Hematopoietic multipotent progenitor cell treated with erythropoietin and hydrocortisone succinate and interleukin-3 and kit ligand, for 6 days (in vitro differentiated cells): ENCODE measurements at places on chromosomes 5 and 9.

DNA sequence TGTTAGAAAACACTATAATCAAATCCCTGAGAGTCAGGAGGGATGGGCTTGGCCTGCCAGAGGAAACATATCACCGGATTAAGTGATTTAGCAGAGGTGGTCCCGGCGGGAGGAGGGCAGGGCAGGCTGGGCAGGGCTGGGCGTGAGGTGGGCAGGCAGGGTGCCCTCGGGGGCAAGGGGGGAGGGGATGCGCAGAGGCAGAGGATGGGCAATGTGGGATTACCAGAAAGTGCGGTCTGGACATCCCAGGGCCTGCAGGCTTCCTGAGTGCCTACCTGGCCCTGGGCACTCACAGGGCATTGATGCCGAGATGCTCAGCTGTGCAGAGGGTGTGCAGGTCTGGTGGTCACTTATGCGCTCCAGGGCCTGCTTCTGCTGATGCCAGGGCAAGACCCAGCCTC is 115.2 kb downstream of the ADAMTS2 start:
- DNase-seq: no peak

GRCh38 chr5:173229382-173229959 is 5.5 kb downstream of the NKX2-5 start:
- DNase-seq: no peak

DNA sequence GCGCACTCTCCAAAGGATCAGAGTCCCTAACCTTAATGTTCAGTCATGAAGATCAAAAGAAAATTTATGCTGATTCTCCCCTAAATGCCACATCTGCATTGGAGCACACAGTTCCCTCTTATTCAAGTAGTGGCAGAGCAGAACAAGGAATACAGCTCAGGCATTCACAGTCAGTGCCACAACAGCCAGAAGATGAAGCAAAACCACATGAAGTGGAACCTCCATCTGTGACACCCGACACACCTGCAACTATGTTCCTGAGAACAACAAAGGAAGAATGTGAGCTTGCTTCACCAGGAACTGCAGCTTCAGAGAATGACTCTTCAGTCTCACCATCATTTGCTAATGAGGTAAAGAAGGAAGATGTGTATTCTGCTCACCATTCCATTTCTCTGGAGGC is 40.0 kb downstream of the CMYA5 start:
- DNase-seq: no peak

DNA sequence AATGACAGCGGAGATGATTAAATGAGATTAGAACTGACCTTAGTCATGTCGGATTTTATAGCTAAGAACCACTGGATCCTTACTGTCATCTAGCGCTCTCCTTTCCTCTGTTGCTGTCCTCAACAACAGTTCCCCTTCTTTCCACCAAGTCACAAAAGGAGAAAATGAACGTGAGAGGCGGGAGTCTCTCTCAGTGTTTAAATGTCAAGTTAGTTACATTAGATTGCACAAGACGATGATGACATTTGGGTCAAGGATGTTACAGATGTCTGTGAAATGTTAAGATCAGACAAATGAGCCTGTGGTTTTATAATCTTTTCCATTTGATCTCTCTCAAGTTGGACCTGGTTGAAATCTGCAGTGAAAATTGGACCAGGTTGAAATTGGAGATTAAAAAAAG is 53.5 kb downstream of the FBXO38 start:
- peak; percentile 63 for DNase-seq

- peak; percentile 15 for DNase-seq
Observed at GRCh38 chr5:134784241-134784920, 25.8 kb downstream of the DDX46 start.

DNA sequence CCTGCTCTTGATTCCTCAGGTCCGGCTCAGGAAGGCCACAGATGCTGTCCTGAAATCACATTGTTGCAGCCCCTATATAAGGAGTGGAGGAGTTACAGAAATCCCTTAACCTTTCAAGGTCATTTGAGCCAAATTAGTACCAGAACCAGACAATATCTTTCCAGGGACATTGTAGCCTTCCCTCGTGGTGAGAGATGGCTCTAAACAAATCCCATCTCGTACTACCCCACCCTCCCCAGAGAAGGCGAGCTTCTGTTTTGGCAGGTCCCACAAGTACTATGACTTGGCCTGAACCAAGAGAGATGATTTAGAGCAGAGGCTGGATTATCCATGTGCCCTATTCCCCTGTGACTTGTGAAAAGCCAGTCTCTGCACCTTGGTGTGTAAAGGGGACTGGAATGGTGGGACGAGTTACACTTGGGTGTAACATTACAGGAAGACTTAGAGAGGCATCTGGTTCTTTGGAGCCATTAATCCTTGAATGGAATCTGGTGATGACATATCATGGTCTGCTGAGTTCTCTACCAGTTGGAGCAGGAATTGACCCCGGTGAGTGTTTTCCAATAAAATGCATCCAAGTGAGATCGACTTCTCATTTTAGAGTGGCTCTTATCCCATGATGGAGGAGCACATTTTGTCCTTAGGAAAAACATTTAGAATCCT is at the start of gene FAM240B:
Gene FAM240B (minus strand): TSS at position 51 of the 663 bp plus-strand sequence. CDS start 16,134 bp downstream, outside the sequence.
- no peak for DNase-seq

- no peak for DNase-seq
Observed at GRCh38 chr5:68643064-68643463, 427.5 kb downstream of the PIK3R1 start.

GRCh38 chr9:95834281-95834907 is 41.1 kb upstream of the ERCC6L2 start:
- no peak for DNase-seq

DNA sequence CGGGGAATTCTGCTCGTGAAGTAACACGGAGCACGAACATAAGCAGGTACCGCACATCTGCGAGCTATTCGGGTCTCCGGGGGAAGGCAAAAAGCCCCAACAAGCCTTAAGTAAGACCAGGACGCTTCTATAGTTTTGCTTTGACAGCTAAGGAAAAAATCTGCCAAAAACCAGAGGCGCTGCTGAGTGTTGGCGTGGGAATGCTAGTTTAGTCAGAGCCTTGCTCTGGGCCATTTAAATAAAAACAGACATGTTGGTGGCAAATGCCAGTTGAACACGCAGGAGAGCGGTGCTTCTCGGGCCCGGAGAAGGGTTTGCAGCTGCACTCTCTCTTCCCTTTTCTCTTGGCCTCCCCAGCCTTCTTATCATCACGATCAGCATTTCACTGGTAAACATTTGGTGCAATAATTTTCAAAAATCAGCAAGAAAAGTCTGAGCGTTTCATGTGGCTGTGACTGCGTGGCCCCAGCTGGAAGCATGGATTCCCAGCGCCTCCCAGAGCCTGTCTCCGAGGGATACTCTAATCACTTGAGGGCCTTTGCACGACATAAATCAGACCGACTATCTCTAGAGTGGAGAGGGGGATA is 6.4 kb upstream of the NOTCH1 start:
- DNase-seq: peak; percentile 76

GRCh38 chr9:88567870-88568269 is 32.9 kb downstream of the NXNL2 start:
- DNase-seq: no peak

- no peak for DNase-seq
Observed at GRCh38 chr9:88237479-88237961, 99.2 kb upstream of the SPATA31C2 start.

DNA sequence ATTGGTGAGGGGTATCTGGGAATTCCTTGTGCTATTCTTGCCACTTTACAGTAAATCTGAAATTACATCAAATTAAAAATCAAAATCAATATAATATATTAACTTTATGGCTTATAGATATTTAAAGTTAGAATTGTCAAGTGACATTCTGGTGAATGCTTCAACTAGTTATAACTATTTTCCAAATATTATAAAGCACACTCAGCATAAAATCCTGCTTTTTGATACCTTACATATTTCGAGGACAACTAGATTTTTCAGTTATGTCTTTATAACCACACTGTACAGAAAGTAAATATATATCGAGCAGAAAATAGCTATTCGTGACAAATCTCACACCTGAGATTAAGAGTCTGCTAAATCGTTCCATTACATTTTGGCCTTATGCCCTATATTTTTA is 210.2 kb downstream of the PDE4D start:
- no peak for DNase-seq

DNA sequence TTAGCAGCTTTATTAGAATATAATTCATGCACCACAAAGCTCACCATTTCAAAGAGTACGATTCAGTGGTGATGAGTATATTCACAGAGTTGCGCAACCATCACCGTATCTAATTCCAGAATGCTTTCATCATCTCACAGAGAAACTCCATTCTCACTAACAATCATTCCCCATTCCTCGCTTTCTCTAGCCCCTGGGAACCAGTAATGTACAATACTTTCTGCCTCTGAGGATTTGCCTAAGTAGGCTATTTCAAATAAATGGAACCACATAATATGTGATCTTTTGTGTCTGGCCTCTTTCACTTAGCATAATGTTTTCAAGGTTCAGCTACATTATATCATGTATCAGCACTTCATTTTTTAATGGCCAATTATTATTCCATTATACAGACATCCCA is 145.1 kb upstream of the ADAMTS16 start:
- DNase-seq: no peak

DNA sequence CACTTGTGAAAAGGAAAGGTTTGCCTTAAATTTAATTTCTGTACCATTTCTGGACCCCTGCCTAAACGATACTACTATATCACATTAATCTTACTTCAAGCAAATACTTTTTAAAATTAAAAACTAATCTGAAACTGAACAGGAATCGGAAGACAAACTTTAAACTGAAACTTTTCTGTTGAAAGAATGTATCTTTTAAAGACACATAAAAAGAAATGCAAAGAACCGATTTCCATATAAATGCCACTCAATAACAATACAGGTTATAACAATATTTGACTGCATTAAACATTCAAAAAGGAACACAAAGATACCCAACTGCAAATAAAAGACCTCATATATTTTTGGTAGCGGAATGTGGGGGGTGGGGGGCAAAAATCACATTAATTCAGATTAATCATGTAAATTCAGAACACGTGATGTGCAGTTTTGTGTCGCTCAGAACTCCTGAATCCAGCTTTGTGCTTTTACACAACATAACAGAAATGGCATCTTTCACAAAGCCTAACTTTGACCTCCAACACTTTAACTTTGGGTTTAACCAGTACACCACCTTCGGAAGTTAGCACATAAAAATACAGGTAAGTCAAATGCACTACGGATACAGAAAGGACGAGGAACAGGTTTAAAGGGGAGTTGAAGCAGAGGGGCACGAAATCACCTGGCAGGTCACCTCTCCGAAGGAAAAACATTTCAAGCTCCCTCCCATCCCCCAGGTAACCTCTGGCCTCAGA is 925 bp downstream of the LIFR start:
- DNase-seq: no peak

- peak; percentile 66 for DNase-seq
Observed at GRCh38 chr5:163379298-163380155, 57.9 kb upstream of the CCNG1 start.

- DNase-seq: peak; percentile 38
Observed at GRCh38 chr5:154753792-154754191, 1.4 kb upstream of the LARP1 start.

- no peak for DNase-seq
Observed at GRCh38 chr5:54745599-54745998, 228.0 kb downstream of the SNX18 start.

GRCh38 chr5:142134331-142135010 is 25.9 kb downstream of the NDFIP1 start:
- DNase-seq: no peak

DNA sequence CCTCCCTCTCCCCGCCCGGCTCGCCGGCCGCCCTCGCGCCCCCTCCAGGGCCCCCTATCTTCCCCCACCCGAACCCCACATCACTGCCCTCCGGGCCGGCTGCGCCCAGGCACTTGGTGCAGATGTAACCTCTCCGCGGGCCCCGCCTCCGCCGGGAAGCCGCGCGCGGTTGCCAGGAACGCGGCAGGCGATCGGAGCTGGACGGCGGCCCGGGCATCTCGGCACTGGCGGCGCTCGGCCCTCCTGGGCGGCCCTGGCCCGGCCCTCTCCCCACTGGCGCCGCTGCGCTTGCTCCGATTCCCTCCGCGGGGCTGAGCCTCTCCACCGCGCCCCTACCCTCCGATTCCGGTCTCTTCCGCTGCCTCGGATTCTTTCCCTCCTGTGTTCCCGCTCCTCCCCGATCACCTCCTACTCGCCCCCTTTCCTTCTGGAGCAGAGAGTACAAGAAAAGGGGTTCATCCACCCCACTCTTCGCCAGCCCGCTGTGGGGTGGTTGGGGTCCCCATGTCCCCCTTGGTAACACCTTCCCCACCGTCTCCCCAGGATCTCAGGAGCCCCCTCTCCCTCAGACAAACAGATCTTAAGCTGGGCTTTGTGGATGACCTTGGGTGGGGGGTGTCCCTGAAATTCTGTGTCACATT is 70.6 kb downstream of the C9orf50 start:
- DNase-seq: no peak
